ENCODE measurements at places on chromosomes 2 and 18.

DNA sequence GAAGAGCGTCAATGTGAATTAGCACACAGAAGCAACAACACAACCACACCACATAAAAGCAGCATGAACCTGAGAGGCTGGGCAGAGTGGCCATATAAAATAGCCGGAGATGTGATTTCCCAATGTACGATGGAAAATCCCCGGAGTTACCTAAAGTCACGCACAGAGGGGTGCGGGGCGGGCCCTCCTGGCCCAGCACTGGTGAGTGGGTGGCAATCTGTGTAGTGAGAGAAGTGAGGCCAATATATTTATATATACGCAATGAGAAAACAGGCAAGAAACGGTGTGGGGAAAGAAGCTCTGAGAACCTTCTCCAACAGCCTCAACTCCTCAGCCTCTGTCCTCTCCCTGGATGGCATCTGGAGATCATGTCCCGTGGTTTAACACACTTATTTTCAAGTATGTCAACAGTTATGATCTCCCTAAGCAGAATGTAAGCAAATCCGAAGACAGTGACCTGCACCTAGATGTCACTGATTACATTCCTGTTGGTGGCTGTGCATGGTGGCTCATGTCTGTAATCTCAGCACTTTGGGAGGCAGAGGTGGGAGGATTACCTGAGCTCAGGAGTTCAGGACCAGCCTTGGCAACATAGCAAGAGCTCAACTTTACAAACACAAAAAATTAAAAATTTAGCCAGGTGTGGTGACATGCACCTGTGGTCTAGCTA is 41.6 kb downstream of the CRACDL start:
- no peak for DNase-seq

DNA sequence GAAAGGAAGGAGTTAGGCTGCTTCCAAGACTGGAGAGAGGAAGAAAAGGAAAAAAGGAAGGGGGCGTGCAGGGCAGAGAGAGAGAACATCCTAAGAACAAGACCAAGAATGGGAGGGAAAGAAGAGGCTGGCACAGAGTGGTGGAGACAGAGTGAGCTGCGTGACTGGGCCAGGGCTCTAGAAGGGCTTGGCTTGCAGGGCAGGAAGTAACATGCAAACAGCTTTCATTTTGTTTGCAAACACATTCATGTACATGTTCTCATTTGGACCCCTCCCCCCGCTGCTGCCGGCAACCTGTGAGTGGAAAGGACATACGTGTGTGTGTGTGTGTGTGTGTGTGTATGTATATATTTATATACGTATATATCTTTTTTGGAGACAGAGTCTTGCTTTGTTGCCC is 46.8 kb upstream of the DNMT3A start:
- no peak for DNase-seq

DNA sequence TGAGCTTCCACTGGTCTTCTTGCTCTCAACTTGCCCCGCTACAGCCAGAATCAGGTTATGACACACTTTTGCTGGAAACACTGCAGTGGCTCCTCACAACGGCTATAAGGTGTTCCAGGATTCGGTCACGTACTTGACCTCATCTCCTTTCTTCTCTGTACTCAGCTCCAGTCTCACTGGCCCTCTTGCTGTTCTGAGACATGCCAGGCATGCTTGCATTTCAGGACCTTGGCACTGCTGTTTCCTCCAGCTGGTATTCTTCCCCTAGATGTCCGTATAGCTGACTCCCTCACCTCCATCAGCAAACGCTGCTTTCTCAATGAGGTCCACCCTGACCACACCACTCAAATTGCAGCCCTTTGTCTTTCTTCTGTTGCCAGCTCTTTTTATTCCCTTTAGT is 31.9 kb upstream of the C1GALT1C1L start:
- DNase-seq, result no peak

DNA sequence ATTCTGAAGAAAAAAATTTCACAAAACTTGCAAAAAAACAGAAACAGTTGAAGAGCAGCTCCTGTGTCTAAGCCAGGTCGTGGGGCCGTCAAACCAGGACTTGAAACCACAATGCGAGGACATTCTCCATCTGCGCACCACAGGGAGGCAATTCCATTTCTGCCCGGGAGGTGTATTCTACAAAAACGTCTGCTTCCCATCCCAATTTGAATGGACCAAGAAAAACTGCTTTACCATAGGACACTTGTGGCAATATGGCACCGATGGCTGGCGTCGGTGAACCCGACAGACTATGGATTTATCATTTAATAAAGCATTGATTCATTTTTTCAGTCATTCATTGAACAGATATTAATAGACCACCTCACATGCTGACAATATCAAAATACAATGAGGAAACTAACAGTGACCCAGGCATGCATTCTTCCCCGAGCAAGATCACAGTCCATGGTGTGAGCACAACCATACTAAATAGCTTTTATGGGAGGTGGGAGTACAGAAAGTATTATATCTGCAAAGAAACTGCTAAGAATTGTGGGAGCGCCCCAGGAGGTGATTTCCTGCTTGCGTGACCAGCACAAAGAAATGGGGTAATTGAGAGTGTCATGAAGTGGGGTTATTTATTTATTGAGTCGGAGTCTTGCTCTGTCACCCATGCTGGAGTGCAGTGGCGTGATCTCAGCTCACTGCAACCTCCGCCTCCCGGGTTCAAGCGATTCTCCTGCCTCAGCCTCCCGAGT is 10.5 kb upstream of the ZAP70 start:
- no peak for DNase-seq

DNA sequence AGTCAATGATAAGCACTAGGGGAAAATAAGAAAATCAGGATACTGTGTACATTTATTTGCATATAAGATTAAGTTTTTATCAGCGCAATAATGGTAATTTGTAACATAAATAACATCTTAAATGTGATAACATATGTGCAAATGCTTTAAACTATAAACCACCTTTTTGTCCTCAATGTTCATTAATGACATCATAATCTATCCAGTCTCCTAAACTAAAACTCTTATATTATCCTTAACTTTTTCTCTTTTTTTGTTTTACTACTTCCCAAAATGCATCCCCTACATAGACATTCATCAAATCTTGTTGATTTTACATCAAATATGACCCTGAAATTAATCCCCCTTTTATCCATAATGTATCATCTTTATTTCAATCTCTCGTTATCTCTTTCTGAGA is 3.4 kb upstream of the RAD51AP2 start:
- DNase-seq, result no peak

GRCh38 chr2:20515290-20516220 is 68.7 kb downstream of the RHOB start:
- DNase-seq, result peak; percentile 31
